ENCODE measurements at places on chromosomes 4 and X.

GRCh38 chr4:26907731-26908599 is 47.3 kb downstream of the STIM2 start:
- DNase-seq, result no peak

- DNase-seq, result no peak
These were observed 34.7 kb downstream of the TMPRSS11A start for GRCh38 chr4:67928546-67928945.

- DNase-seq, result no peak
These were observed 72.3 kb downstream of the IGSF1 start for GRCh38 chrX:131216828-131217227.

GRCh38 chrX:69293776-69294601 is 128.7 kb upstream of the PJA1 start:
- DNase-seq, result no peak

DNA sequence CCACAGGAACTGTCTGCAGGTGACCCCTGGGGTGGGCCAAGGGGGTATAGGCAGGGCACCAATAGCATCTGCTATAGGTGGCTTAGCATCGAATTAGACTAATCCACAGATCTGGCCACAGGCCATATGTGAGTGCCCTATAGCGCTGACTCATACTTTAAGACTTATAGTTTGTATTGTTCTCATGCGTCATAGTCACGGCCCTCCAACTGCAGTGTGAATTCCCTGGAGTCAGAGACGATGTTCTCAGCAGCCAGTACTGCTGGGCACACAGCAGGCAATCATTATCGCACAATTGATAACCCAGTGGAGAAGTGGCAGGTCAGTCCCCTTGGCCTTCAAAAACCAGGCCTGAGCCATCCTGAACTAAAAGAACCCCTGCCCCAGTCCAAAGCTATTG is 58.1 kb downstream of the ADGRG2 start:
- no peak for DNase-seq

DNA sequence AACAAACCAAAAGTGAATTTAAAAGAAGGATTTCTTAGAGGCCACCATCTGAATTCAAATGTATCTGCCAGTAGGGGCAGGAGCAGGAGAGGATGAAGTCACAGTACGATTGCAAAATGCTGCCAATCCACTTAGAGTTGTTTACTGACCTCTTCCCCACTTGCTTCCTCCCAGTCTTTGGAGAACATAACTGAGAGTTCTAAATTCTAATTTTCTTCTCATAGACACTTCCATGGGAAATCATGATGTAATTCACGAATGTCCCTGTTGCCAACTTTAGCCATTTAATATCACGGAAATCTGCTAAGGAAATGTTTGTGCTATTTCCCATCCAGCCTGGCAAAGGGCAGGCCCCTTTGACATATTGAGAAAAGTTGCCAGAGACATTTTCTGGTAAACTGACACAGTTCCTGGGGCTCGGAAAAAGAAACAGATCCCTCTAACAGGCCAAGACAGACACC is 33.6 kb upstream of the NOCT start:
- no peak for DNase-seq

GRCh38 chrX:136046295-136047015 is 61.2 kb downstream of the SLC9A6 start:
- DNase-seq, result no peak

- no peak for DNase-seq
These were observed 3.3 kb downstream of the XPNPEP2 start for GRCh38 chrX:129741880-129742758.

DNA sequence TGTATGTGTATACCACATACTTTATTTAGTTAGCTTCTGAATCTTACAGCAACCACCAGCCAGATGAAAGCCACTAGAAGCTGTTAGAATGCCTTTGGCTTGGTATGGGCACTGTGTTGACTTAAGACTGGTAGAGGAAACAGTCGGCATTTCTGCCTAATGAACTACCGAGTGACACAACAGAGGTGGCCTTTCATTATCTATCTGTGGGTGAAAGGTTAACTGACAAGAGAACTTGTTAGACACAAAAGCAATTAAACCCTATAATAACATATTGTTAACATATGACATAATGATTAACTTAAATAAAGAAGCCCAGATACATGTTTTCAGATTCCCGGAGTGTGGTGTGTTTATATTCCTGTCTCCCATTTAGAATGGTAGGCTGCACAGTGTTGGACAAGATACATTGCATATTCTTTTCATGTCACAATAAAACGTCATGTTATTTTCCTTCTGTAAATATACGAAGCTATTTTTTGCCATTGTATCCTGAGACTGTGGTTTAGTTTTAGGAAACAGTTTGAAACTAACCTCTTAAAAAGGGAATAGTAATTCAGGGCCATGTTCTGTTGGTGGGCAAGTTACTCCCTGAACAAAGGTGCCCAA is 181.5 kb downstream of the SLIT2 start:
- no peak for DNase-seq

DNA sequence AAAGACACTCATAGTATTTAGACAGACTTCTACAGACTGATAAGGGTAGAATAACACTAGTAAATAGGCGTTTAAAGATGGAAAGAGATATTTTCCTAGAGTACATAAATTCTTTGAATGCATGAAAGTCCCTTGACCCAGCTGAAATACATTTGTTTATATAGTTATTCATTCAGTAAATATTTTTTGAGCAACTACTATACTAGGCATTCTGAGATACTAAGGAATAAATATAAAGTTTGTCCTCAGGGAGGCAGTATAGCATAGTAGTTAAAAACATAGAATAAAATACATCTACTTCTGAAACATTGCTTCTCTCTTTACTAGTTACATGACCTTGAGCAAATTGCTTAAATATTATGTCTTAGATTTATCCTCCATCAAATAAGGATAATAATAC is 27.4 kb downstream of the HMGN5 start:
- no peak for DNase-seq

DNA sequence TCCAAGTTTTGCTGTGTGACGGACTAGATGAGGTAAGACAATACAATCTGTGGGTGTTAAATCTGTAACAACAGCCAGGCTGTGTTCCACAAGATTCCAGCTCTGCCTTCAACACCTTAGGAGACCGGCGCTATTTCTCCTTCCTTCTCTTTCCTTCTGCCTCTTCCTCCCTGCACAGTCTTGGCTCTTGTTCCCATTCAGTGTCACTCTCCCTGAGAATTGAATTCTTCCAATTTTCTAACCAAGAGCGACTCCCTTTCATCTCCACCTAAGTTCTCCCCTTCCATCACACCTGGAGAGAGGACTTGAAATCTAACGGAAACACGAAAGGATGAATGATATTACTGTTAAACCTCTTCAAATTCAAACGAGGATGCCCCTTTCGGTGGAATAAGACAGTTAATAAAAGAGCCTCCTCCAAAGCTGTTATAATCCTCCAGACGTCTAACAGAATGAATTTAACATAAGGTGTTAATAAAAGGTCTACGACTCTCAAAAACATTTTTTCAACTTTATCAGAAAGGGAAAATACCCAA is 2.7 kb downstream of the EPHA5 start:
- DNase-seq, result no peak

DNA sequence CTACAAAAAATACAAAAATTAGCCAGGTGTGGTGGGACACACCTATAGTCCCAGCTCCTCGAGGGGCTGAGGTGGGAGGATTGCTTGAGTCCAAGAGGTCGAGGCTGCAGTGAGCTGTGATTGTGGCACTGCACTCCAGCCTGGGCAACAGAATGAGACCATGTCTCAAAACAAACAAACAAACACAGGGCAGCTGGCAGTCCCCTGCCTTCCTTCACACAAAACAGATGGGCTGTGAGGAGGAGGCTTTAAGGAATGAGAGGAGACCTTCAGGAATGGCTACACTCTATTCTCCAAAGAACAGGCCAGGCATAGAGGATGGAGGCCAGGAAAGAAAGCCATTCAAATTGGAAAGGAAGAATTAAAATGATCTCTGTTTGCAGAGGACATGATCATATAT is 65.6 kb upstream of the MAML3 start:
- no peak for DNase-seq

DNA sequence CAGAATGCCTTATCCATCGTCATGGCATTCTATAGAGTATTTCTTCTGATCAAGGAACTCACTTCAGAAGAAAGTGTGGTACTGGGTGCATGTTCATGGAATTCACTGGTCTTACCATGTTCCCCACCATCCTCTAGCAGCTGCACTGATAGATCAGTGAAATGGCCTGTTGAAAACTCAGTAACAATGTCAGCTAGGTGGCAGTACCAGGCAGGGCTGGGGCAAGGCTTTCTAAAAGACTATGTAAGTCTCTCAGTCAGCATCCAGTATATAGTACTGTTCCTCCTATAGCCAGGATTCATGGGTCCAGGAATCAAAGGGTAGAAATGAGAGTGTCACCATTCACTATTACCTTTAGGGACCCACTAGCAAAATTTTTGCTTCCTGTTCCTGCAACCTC is 15.8 kb upstream of the LDB2 start:
- no peak for DNase-seq
